Hippocampal formation (tissue), 2 donors: ENCODE measurements at places on chromosomes 5 and 9.

- no peak for DNase-seq
Observed at GRCh38 chr5:73968246-73968645, 342.2 kb downstream of the ARHGEF28 start.

- no peak for DNase-seq
Observed at GRCh38 chr5:157468293-157468965, 8.4 kb downstream of the NIPAL4 start.

- no peak for DNase-seq
Observed at GRCh38 chr9:100555471-100555870, 22.4 kb upstream of the CAVIN4 start.

DNA sequence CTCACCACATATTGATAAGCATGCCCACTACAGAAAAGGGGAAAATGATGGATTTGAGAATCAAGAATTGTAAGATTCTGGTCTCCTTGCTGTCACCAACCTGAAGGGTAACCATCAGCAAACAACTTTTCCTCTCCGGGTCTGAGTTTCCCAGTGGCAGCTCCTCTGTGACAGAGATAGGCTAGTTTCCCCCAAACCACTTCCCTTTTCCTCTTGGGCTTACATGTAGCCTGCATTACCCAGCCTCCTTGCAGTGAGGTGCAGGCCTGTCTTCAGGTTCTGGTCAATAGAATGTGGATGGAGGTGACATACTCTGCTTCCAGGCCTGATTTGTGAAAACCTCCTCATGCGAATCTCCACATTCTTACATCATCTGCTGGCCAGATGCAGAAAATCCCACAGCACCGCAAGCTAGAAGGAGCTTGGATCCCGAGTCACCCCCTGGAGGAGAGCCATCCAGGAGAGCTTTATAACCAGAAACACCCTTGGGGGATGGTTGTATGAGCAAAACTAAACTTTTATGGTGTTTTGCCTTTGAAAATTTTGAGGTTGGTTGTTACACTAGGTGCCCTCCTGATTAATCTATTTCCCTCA, 206.1 kb downstream of the RGS3 start:
- no peak for DNase-seq

- peak; percentile 62 for DNase-seq
Observed at GRCh38 chr5:160199410-160199911, 29.8 kb upstream of the FABP6 start.

GRCh38 chr9:92737216-92737606, 27.4 kb downstream of the BICD2 start:
- no peak for DNase-seq

DNA sequence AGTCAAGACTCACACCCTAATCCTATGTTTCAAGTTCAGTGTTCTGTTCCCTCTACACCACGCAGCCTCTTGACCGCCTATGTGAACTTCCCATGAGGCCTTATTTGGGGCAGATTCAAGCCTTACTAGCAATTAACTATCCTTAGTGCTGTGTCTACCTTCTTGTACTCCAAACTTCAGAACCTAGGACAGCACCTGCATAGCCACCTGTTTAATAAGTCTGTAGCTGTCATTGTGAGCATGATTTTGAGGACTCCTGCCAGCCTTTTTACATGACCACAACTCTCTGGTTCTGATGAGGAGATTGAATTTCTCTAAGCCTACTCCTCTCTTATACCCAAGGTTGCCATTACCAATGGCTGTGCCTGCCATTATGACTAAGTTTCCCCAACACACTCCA, 50.8 kb upstream of the PCSK1 start:
- no peak for DNase-seq

GRCh38 chr5:82601077-82601476, 322.9 kb upstream of the RPS23 start:
- DNase-seq = no peak

DNA sequence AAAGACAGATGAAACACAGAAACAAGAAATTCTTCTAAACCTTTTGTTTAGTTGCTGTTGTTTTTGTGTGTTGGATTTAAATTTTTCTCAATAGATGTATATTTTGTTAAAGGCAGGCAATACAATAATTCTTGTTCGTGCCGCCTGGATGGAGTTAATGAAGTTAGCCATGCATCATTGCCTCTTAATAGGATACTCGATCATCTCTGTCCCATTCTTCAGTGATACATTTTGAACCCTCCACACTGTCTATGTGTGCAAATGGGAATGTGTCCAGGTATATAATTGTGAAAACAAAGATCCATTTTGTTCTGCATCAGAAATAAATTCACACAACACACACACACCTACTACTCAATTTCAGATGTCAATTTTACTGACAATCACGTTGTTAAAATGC, 186.6 kb upstream of the ADAMTS16 start:
- no peak for DNase-seq

GRCh38 chr5:75545131-75545530, 33.4 kb downstream of the POLK start:
- DNase-seq = no peak

- DNase-seq = no peak
Observed at GRCh38 chr5:136193322-136193935, 467 bp upstream of the SMIM32 start.

- no peak for DNase-seq
Observed at GRCh38 chr9:20280330-20280729, 342.0 kb downstream of the MLLT3 start.

GRCh38 chr5:18394443-18394804, 760.2 kb downstream of the TAF11L14 start:
- DNase-seq = no peak

DNA sequence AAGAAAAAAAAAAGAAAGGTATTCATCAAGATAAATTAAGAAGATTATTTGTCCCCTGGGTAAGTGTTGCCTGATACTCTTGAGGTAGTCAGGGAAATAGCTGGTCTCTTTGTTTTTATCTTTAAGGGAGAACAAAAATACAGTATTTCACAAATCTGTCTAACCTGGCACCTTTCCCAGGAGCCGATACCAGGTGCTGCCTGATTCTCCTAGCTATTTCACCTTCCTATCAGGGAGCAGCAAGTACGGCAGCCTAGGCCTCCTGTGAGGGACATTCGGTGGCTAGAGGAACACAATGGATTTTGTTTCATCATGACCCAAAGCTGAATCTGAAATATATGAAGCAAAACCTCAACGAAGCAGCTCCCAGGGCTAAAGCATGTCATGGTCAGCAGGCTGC, 86.0 kb downstream of the TARS1 start:
- DNase-seq = no peak

GRCh38 chr9:94538908-94539307, 16.0 kb upstream of the PCAT7 start:
- DNase-seq = no peak

DNA sequence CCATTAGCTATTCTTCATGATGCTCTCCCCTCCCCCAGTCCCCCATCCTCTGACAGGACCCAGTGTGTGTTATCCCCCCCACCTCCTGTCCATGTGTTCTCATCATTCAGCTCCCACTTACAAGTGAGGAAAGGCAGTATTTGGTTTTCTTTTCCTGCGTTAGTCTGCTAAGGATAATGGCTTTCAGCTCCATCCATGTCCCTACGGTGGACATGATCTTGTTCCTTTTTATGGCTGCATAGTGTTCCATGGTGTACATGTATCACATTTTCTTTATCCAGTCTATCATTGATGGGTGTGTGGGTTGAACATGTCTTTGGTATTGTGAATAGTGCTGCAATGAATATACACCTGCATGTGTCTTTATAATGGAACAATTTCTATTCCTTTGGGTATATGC, 101.3 kb upstream of the ICE1 start:
- no peak for DNase-seq
